GM04503 (cell line): ENCODE measurements at places on chromosomes 11 and 22.

DNA sequence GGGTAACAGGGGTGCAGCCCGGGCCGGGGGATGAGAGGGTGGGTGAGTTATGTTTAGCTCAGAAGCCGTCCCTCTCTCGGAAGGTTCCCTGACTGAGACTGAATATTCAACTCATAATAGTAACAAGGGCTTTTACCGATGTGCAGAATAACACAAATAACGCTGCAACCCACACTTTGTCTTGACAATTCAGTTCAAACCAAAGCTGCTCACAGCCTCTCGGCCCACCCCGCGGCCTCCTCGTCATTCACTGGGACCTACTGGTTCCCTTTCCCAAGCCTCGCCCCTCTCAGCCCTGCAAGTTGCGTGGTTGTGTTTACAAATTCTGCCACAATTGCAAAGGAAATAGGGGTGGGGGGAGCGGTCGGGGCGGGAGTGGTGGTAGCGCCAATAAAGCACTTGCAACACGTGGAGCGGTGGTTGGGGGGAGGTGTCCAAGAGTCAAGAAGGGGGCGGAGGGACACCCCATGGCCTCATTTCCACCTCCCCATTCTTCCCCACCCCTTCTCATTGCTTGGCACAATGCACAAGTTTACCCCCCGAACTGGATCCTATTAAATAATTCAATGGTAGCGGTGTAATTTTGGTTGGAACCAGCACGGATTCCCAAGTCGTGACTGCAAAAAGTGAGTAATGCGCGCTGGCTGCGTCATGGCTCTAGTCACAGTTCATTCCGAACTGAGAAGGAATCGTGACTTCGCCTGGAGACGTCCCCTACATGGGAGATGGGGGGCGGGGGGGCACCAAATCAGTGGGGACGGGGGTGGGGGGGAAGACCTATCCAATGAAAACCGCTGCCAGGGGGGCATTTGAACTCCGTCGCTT is 102.0 kb upstream of the HSD17B12 start:
- DNase-seq: no peak

GRCh38 chr11:132472411-132473172 is 1059.7 kb downstream of the OPCML start:
- DNase-seq: peak; percentile 84

GRCh38 chr22:21951931-21952465 is 650 bp downstream of the PPM1F start:
- DNase-seq: no peak

GRCh38 chr22:38286915-38287669 is 14.3 kb upstream of the TMEM184B start:
- DNase-seq: no peak

DNA sequence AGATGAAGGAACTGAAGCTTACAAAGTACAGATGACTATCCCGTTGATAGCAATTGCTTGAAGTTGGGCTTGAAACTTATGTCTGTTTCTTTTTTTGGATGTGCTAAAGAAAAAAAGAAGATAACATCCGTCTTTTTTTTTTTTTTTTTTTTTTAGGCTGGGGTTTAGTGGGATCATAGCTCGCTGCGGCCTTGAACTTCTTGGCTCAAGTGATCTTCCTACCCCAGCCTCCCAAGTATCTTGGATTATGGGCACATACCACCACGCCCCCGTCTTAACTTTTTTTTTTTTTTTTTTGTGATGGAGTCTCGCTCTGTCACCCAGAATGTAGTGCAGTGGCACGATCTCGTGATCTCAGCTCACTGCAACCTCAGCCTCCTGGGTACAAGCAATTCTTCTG is 40.8 kb upstream of the SCN3B start:
- DNase-seq: no peak

DNA sequence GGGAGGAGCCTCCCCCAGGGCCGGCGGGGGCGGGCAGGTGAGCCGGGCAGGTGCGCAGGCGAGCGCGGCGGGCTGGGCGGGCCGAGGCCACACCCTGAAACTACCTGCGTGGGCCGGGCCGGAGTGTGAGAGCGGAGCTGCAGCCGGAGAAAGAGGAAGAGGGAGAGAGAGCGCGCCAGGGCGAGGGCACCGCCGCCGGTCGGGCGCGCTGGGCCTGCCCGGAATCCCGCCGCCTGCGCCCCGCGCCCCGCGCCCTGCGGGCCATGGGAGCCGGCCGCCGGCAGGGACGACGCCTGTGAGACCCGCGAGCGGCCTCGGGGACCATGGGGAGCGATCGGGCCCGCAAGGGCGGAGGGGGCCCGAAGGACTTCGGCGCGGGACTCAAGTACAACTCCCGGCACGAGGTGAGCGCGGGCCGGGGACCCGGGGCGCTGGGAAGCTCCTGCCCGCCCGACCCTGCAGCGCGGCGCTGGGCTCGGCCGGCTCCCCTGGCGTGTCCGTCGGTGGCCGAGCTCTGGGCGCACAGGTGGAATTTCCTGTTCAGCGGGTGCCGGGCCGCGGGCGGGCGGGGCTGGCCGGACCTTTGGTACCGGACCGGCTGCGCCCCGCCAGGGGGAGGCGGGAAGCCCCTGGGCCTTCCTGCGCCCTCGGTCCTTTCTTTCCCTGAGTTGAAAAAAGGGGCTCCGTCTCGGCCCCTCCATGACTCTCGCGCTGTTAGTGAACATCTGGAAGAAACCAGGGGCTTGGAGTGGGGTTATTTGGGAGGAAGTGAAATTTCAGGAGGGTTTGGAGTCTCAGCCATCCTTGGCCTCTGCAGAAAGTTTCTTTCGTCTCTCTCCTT is at the start of gene ST14:
TSS of gene ST14 (plus strand) at position 126 of the 841 bp plus-strand sequence. CDS start at position 324, 198 bp downstream.
- DNase-seq: no peak

GRCh38 chr11:122319691-122320620 is 203.9 kb upstream of the BLID start:
- DNase-seq: no peak

- DNase-seq: peak; percentile 97
These were observed 19.3 kb upstream of the MRGPRX2 start for GRCh38 chr11:19079643-19080440.

DNA sequence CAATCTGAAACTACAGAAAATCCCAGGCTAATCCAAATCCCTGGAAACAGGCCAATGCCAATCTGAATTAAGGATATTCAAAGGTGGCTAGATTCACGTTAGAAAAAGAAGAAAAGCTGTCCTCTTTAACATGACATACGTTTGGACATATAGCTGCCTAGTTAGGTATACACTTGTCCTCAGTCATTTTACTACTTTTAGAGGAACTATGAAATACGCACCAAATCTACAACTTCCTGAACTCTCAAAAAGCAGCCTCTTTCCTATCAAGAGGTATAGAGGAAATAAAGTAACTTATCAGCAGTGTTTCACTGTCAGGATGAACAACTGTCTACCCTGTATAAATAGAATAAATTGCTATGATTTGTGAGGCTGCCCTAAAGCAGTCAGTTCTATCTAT is 24.0 kb downstream of the KMT5B start:
- DNase-seq: no peak

- no peak for DNase-seq
These were observed 27.6 kb upstream of the EXPH5 start for GRCh38 chr11:108620958-108621772.

GRCh38 chr11:107018902-107019493 is 722 bp upstream of the GUCY1A2 start:
- DNase-seq: no peak

DNA sequence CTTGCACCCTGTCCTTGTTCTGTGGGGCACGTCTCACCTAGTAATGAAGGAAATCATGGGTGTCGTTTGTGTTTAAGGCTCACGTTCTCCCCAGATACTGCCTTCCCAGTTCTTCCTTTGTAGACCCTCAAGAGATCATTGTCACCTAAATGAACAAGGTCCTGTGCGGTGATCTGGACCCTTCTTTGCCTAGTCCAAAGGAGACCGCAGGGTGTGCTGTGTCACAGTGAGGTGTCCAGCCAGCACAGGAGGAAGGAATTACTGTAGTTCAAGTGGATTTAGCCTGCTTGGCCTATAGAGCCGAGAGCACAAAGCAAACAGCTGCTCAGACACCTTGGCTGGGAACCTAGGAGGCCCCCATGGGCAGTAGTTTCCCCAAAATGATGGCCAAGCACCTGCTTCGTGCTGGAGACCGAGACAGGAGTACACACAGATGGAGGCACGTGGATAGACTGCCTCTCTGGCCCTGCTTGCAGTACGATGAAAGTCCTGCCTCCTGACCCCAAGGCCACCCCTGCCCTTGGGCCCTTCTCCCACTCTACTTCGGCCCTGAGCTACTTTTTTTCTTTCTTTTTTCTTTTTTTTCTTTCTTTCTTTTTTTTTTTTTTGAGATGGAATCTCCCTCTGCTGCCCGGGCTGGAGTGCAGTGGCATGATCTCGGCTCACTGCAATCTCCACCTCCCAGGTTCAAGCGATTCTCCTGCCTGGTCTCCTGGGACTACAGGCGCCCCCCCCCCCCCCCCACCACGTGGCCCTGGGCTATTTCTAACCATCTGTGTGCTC is 19.4 kb upstream of the PPFIA1 start:
- no peak for DNase-seq

DNA sequence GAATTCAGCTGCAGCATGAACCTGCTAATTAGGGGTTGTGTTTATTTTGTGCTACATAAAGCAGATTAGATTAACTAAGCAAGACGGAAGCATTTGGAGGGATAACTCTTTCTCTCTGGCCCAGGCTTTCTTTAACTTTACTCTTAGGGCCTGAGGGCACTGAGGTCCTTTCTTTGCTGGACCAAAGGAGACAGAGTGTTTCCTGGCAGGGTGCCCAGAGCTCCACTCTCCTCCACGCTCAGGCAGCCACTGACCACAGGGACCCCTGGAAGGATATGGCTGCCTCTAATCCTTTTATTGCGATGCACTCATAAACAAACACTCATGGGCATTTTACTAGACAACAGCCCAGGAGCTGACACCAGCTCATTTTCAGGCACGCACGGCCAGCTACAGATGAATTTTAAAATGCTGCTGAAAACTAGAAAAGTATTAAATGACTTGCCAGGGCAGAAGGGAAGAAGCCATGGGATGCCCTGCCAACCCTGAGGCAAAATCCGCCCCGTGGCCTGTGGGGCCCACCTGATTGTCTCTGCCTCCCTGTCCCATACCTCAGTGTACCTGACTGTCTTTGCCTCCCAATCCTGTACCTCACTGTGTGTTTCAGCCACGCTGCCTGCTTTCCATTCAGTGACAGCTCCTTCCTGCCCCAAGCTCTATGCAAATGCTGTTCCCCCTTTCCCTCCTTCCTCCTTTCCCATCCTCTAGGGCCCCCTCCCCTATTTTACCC is 192.6 kb upstream of the NAV2 start:
- DNase-seq: no peak

DNA sequence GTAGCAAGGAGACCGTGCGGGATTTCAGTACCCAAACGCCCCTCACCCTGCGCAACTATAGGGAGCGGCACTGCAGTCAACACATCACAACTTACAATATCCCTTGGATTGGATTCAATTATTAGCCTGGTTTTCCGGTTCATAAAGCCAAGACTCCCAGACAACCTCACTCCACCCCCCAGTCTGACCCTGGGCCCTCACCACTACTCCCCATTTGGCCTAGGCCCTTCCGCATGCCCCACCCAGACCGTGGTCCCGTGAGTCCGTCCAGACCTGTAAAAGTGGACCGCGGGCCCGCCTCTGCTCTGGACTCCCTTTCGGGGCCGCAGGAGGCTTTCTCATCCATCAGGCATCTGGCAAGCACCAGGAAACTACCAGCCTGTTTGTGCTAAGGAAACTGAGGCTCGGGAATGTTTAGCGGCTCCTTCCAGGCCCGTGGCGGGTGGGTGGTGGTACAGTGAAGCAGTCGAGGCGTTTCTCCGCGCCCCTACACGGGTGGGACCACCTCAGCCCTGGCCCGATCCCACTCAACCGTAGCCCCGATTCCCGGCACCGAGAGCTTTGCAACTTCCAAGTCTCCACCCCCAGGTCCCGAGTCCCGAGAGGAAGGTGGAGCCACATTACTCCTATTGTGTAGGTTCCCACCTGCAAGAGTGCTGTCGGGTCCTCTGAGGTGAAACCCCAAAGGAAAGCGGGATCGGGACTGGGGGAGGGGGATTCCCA is 679 bp upstream of the DPP3 start:
- no peak for DNase-seq

DNA sequence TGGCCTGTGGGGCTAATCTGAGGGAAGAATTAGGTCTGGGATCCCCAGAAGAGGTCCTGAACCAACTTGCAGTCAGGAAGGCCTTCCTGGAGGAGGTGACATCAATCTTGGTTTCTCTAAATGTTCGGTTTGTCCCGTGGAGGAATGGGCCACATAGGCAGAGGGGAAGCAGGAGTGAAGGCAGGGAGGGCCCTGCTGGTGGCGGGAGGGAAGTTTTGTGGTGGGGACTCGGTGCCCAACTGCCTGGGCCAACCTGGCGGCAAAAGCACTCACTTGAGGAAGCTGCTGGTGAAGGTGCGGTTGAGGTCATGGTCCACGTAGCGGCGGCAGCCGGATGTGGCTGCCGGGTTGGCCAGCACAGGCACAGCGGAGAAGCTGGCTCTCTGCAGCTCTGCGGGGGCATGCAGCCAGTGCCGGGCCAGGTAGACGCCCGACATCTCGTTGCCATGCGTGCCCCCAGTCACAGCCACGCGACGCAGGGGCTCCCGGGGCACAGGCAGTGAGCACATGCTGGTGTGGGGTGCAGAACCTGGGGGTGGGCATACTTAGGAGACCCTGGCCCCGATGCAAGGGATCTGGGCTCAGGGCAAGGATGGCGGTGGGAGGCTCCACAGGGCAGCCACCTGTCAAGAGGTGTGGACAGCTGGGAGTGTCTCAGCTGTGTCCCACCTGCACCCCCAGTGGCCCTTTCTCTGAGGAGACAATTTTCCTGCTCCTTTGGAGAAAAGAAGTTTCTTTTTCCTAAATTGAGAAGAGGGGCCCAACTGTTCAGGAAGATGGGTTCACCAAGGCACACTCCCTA is 3.8 kb downstream of the ACY3 start:
- no peak for DNase-seq

GRCh38 chr11:111307472-111308108 is 9.2 kb downstream of the POU2AF3 start:
- DNase-seq: no peak

- no peak for DNase-seq
These were observed 56.7 kb downstream of the PHF21B start for GRCh38 chr22:44952863-44953746.

- DNase-seq: no peak
These were observed 62.4 kb upstream of the POU2AF1 start for GRCh38 chr11:111441443-111441842.
